Calu3 (cell line): ENCODE measurements at places on chromosomes 3 and 15.

DNA sequence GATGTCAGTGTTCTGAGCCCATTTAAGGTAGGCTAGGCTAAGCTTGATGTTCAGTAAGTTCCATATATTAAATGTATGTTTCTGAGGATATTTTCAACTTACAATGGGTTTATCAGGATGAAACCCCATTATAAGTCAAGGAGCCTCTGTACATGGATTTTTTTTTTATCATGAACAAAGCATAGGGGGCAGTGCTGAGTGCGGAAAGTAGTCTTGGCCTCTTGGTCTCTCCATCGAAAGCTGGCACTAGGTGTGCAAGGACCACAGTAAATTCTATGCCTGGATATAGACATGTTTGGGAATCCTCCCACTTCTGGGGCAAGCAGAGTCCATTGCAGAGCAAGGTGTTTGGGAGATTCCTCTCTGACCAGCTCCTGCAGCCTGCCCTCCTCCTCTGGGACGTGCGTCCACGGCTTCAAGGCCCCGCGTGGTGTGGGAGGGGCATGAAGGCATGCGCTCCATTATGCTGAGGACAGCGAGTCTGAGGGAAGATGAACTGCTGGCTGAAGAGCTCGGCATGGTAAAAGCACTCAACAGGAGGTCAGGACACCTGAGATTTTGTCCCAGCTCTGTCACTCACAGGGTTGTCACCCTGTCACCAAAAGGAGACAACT, 122.9 kb upstream of the LIPC start:
- DNase-seq, result no peak

DNA sequence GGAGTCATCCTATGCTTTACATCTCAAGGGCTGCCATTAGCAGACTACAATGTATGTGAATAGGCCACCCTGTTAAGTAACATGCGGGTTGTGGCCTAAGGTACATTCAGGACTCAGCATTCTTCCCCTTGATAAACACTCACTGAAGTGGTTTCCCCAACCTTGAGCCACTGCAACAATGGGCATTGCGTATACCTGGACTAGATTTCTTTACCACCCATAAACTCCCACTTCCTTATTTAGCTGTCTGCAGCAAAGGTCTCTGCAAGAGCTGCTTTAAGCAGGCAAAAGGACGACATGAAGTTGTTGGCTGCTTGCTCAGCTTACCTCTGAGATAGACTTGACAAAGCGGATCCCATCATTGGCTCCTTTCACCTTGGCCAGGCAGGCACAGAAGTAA, 16.2 kb downstream of the FYCO1 start:
- DNase-seq, result no peak

GRCh38 chr3:189824629-189825312, 193.6 kb downstream of the TP63 start:
- DNase-seq, result peak; percentile 44

- no peak for DNase-seq
Measured at GRCh38 chr3:170059447-170059846, 21.7 kb downstream of the GPR160 start.

DNA sequence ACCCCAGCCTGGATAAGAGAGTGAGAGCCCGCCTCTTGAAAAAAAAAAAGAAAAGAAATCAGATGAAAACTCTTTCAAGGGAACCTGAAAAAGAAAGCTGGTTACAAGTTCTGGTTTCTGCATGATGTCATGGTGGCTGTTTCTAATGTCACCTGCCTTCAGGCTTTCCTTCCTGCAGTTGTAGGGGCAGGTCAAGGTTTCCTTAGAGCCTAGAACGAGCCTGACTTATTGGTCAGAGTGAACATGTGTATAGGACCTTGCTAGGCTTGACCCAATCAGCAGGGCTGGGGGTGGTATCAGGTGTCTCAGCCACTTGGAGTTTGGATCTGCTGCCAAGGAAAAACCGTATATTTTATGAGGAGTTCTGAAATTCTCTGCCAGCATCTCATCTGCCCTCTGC, 3.8 kb downstream of the IVD start:
- DNase-seq, result no peak

DNA sequence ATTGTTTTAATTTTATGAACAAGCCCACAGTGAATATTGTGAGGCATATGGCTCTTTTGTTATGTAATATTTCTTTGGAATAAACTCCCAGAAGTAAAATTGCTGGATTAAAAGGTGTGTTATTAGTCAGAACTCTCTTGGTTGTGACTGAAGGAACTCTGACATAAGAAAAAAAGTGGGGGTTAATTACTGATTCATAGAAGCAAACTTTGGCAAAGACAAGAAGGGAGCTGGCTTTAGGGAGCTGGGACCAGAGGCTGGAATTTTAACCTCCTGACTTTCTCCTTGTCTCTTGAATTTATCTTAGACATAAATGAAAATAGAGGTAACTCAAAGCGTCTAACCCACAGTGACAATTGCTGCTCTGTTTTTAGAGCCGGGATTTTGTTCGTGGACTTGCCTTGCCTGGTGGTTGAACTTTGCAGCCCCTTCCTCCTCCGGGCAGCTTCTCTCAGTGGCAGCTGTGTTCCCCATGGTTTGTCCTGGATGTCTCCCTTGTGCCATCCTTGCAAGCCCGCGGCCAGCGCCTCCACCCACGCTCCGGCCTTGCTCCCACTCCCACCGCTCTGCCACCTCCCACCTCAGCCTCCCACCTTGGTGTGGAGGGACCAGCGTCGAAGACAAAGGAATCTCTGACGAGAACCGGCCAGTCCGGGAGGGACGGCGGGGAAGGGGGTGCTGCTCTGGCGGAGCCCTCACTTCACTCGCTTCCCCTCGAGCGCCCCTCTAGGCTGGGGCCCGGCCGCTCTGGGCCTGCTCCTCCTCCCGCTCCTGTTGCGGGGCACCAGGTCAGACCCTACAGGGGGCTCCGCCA, 28.0 kb downstream of the ARHGAP31 start:
- DNase-seq, result no peak

GRCh38 chr3:72036899-72037298, 252.0 kb upstream of the PROK2 start:
- DNase-seq, result no peak

- DNase-seq, result no peak
Measured at GRCh38 chr15:65217526-65218482, 6.5 kb upstream of the CILP start.

GRCh38 chr3:127544803-127545201, 45.7 kb downstream of the TPRA1 start:
- no peak for DNase-seq

DNA sequence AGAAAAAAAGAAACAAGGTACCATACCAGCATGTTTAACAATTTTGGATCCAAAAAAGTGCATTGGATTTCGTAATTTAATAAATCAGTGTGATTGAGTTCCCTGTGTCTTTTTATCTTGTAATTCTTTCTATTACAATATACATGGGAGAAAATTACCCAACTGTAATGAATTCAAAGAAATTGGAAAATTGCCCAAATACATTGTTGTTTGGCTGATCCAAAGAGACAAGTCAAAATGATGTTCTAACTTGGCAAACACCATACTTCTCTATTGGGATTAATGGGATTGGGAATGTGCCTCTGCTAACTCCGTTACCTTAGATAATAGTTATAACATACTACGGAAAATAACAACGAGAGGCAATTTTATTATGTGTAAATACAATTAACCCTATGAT, 1097.1 kb downstream of the ROBO1 start:
- DNase-seq, result no peak

DNA sequence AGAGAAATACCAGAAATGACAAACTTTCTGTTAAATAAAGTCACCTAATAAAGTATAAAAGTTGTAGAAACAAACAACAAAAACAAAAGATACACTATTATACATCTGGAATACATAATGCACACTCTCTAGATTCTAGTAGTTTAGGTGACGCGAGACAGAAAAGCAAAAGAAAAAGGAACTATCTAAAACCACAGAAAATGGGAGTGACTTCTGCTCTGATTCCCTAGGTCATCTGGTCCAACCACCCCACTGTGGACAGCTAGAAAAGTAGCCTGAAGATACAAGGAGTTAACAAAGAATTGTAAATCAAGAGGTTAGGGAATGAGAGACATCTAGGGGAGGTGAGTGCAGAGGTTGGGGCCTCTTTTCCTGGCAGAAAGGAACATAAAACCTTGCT, 39.1 kb downstream of the DHX36 start:
- DNase-seq, result no peak
